Fibroblast of skin of left quadriceps (primary cell): ENCODE measurements at places on chromosomes 4 and X.

- no peak for DNase-seq
These were observed 263.6 kb downstream of the DCTD start for GRCh38 chr4:182653596-182653995.

DNA sequence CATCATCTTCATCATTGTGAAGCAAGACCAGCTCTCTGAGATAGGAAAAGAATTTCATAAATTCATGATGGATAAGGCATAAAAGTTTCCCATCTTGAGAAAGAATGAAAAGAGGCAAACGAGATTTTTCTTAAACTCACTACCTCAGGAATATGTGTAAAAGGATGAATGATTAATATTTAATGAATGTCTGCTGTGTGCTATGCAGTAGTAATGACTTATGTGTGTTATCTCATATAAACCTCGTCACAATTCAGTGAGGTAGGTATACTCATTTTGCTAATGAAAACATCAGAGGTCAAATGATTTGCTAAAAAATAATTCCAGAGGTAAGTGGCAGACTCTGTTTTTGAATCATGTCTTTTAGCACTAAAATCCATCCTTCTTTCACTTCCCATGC lies 42.6 kb upstream of the GYPA start:
- no peak for DNase-seq

DNA sequence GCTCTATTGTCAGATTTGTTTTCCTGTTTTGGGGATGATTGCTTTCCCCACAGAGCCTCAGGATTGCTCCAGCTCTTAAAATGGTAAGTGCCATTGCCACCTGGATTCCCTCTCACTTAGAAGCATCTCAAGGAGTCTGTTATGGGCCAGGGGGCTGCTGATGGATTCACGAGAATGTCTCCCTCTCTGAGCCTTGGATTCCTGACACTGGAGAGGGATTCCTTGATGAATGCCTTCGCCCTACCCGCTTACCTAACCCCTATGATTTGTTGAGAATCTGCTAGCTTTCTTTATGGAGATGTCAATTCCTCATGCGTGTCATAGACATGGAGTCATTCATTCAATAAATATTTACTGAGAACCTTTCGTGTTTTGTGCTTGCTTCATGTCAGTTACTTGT lies 36.9 kb upstream of the TENM3 start:
- DNase-seq, result no peak

DNA sequence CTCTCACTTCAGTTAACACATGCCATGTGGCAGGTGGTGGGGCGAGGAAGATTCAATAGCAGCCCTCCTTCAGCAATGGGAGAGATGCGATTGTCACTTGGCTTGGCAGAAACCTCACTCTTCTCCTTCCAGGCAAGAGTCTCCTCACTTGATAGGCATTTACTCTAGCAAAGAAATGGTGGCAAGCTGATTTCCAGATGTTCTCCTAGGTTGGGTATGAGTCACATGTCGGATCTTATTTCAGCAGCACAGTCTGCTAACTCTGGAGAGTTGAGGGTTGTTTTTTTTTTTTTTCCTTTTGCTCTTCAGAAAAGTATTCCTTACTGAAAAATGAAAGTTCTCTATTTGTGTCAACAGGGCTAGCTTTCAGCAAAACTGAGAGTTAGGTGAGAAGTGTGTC lies 119.5 kb upstream of the CHRDL1 start:
- peak; percentile 50 for DNase-seq

DNA sequence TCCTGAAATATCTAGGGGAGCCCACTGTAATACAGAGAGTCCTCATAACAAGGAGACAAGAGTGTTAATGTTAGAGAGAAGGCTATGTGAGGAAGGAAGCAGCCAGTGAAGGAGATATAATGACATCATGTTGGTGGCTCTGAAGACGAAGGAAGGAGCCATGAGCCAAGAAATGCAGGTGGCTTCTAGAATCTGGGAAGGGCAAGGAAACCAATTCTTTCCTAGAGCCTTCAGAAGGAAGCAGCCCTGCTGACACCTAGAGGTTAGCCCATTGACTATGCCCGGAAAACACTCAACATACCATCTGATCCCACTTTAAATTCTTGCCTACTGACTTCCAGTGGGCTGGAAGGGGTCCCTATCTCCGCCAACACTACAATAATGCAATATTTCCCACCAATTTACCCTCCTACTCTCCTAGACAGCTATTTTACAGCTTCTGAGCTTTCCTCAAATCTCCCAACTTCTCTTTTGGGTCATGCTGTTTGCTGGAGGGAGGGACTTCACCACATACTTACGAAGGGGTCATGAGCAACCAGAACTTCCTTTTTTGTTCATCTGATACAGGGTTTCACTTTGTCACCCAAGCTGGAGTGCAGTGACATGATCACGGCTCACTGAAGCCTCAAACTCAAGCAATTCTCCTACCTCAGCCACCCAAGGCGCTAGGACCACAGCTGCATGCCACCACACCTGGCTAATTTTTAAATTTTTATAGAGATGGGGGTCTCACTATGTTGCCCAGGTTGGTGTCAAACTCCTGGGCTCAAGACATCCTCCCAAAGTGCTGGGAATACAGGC lies 25.2 kb upstream of the G3BP2 start:
- DNase-seq, result no peak

DNA sequence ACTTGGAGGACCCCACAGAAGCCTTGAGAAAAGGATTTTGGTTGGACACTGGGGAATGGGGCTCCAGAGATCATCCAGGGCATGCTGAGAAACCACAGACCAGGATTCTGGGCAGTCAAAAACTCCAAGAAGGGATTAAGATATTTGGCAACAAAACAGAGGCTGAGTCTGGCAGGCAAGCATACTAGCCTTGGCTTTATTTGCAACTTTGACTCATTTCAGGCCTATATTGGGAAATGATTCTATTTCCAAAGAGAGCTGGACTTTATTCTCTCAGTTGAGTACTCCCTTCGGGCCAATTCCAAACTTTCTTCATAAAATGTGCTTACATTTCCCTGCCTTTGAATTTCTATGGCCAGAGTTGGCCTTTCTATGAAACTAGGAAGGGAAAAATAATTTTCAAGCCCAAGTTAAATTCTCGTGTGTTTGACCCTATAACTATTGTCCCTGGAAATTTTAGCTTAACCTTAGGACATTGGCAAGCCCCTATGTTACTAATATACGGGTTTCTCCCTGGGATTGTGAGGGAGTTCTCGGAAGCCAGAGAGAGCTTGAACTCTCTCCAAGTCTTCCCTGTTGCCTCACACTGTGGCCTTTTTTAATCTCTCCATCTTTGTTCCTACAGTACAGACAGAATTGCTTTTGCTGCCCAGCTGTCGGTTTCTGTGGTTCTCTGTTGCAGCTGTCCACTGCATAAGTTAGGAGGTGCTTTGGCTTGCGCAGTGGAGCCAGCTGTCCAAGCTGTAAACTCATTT lies 112.6 kb upstream of the FAM9A start:
- DNase-seq, result peak; percentile 34

DNA sequence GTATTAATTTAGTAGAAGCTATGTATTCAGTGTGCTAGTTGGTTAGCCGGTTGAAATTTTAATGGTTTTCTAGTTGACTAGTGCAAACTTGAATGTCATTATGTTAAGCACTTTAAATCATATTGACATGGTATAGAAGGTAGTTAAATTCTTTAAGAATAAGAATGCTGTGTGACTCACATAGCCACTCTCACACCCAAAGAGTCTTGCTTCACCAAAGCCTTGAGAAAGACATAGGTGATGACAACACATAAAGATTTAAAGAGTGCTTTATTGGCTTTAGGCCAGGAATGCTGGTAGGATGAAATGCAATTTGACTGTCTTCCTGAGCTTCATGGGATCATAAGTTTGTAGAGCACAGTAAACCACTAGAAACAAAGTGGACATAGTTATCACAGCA lies 85.3 kb downstream of the DCAF8L2 start:
- DNase-seq, result peak; percentile 66

GRCh38 chr4:87037671-87038334 lies 103.0 kb downstream of the AFF1 start:
- DNase-seq, result no peak

GRCh38 chr4:104524591-104524990 lies 29.9 kb upstream of the CXXC4 start:
- no peak for DNase-seq

DNA sequence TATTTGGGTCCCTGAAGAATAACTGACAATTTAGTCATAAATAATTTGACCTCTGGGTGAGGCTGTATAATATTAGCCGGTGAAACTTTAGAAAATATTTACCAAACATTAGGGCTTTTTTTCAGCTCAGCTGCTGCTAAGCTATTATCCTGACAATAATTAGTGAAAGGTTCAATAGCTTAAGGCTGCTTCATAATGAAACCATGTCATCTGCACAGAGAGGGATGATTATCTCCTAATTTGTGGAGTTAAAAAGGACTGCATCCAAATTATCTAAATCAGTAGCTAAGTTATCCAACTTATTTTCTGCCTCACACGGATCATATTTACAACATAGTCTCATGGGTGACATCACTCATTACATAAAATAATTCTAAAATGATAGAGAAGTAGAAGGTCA lies 1249.8 kb downstream of the RAPGEF2 start:
- no peak for DNase-seq

DNA sequence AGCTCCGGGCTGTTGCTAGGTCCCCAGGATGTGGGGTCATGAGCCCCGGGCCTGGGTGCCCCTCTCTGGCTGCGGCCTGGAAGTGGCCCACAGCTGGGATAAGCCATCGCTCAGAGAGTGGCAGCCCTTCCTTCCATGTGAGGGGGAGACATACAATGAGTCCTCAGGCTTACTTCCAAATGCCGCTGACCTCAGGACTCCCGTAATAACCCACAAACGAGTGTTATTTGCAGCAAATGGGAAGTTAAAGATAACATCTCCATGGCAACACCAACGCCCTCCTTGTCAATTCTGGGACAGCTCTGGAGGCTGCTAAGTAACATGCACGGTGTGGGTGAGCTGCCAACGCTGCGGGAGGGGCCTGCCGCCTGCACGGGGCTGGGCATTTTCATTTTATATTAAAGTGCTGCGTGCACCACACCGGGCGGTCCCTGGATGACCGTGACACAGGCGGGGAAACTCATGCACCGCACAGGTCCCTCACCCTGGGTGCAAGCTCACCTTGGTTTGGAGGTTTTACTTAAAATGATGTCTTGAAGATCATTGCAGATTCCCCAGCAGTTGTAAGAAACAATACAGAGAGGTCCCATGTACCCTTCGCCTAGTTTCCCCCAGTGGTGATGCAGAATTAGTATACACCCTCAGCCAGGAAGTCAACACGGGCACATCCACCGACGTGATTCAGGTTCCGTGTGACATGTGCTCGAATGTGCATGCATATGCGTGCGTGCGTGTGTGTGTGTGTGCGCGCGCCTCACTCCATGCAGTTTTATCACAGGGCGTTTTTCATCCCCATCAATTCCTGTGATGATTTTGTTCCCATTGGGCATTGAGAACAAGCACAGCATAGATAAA lies 79.4 kb downstream of the ABLIM2 start:
- DNase-seq, result no peak

- DNase-seq, result peak; percentile 9
These were observed 59.6 kb downstream of the DCX start for GRCh38 chrX:111352424-111352823.
